GM12878 (cell line): ENCODE measurements at places on chromosomes 5 and 9. TPM values are rescaled to one million over a fixed set of nuclear protein-coding genes. Genes with fewer than 3 reads are reported as not detected.

Gene IL4
- polyA plus RNA-seq: not detected in 2 replicates

Gene OMD
- 0.56 and 0.57 TPM in 2 replicates for polyA plus RNA-seq

Gene SGCD
- polyA plus RNA-seq: 0.06 and 0.09 TPM in 2 replicates

Gene ALDH1A1
- not detected in 2 replicates for polyA plus RNA-seq

Gene WDR38
- not detected in 2 replicates for polyA plus RNA-seq

Gene FLT4
- polyA plus RNA-seq: not detected in 2 replicates

Gene UBE2QL1
- not detected in 2 replicates for polyA plus RNA-seq

Gene PCDHGB3
- polyA plus RNA-seq: not detected in 2 replicates

Gene NR2F1
- polyA plus RNA-seq: not detected in 2 replicates
